ENCODE measurements at places on chromosomes 7 and 10.

GRCh38 chr10:78659598-78659967, 409.2 kb upstream of the ZMIZ1 start:
- DNase-seq = no peak

GRCh38 chr10:9254353-9254752, 1199.9 kb downstream of the GATA3 start:
- no peak for DNase-seq

DNA sequence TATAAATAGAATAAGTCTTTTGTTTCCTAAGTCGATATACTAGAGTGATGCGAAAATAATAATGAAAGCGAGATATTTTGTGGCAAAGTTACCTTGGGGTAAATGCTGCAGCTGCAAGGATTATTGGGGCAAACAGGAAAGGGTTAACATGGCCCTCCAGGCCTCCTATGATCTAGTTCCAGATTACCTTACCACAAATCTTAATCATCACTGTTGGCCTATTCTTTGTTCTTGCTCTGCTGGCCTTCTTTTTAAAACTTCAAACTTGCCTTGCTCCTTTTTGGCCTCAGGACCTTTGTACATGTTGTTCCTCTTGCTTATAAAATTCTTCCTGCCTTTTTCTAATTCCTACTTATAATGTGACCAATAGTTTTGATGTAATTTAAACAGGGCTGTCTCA, 81.5 kb downstream of the SEMA3C start:
- no peak for DNase-seq

DNA sequence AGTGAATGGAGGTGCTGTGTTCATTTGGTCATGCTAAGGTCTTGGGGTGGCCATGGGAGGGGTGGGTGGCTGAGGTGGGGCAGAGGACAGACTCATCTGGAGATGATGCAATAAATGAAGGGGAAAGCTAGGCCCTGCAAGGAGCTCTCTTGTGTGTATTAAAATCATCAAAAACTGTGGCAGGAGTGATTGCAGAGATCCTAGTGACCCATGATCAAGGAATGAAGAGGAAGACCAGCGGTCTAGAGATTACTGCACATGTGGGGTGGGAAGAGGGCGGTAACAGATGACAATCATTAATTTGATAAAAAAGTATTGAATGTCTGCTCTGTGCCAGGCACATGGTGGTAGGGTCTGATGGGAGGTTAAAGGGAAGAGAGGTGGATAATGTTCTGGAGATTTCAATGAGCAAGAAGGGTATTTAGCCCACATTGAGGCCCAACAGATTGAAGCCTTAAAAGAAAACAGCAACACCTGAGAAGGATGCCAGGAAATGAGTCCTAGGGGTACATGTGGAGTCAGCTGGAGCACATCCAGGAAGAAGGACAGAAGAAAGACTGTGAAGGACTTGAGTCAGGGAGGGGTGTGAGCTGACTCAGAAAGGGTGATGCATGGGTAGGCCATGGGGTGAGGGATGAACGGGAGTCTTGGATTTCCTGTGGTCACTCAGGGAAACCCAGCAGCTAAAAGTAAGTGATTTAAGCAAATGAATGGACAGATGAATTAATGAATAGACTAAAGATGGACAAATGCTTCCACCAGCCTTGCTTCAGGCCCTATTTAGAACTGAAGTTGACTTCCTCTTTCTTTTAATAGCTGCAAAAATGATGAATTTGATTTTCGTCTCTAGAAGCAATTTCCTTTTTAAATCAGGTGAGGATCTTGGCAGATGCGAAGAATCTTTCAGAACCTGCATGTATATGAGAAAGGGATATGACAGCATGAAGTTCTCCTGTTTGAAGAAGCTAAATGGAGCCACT, 83.1 kb upstream of the IGFBP3 start:
- DNase-seq = no peak

DNA sequence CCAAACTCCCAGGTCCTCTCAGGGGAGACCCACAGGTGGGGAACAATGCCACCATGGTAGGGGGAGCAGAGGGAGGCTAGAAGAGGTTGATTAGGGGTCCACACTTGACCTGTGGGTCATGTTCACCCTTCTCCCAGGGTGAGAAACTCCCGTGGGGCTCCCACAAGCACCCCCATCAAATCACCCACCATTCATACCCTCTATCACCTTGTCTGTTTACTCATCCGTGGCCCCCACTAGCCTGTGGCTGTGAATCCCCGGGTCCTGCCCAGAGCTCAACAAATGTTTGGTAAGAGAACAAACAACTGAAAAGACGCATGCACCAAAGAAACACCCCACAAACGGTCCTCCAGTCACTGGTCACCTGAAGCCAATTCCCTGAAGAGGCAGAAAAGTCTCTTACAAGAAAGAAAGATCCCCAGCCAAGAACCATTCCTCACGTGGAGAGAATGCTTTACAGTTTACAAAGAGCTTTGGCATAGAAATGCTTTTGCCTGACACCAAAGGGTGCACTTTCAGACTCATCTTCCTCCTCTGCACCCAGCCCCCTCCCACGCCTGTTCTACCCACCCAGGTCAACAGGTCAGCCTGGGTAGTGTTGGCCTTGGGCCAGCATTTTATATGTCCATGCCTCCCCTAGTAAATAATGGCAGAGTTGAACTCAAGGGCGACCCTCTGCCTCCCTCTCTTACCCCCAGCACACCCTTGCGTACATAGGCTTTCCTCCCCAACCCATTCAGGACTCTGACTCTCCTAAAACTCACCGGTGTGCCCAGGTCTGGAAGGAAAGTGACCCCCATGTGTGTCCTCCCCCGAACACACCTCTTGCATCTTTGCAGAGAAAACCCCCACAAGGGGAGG, 1.9 kb downstream of the ZCCHC24 start:
- DNase-seq = no peak

GRCh38 chr7:4738711-4739527, 36.5 kb upstream of the AP5Z1 start:
- peak; percentile 50 for DNase-seq

- no peak for DNase-seq
These were observed 59.7 kb downstream of the SORBS1 start for GRCh38 chr10:95501203-95502094.

DNA sequence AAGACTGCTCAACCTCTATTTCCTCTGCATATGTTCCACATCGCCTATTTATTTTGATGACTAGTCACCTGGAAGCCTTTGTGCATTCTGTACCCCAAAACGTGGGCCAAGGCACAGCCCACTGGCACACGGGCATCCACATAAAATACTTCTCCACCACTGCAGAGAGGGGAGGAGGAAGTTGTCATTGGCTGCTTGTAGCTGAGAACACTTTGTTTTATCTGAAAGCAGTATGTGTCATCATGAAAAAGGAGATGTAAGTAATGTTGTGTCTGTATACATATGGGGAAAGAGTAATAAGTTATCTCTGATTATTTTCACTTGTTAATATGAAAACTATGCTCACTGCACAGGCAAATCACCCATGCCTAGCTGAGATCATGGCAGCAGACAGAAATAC, 48.2 kb upstream of the AMPH start:
- no peak for DNase-seq

DNA sequence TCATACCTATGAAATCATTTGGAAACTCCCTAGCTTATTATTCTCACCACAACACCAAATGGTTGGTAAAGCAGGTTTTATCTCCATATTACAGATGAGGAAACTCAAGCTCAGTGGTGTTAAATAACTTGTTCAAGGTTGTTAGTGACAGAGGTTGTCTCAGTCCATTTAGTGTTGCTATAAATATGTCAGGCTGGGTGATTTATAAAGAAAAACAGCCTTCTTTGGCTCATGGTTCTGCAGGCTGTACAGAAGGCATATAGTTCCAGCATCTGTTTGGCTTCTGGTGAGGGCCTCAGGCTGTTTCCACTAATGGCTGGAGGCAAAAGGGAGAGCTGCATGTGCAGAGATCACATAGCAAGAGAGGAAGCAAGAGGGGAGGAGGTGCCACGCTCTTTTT, 96.6 kb downstream of the ZNF438 start:
- DNase-seq = no peak

GRCh38 chr7:63071920-63072319, 926.7 kb upstream of the ZNF722 start:
- DNase-seq = no peak

- no peak for DNase-seq
These were observed 1066.2 kb downstream of the LRMDA start for GRCh38 chr10:76497666-76498065.

DNA sequence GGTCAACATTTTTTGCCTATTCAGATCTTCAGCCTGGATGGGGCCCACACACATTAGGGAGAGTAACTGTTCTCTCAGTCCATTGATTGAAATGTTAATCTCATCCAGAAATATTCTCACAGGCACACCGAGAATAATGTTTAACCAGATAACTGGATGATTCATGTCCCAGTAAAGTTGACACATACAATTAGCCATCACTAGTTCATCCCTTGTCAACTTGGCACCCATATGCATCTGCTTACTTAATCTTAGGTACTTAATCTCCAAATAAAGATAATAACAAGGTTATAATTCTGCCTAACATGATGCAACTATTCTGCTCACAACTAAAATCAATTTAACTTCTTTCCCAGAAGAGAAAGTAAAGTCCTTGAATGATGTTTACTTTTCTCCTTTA, 502.6 kb downstream of the ADRA2A start:
- DNase-seq = no peak

DNA sequence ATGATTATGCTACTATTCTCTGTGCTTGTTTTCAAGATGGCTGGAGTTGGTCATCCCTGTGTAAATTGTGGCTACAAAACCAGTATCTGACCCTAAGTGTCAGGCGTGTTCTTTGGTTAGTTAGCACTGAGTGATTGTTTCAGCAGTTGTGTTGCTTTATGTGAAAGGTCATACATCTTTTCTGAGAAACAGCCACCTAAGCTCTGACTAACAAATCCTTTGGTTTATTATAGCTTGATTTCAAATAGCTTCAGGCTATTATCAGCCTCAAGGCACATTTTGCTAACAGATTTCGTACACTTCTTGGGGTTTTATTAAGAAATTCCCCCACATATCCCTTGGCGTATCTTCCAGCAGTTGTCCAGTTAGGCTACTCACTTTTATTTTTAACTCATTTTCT, 4.8 kb upstream of the ADRB1 start:
- no peak for DNase-seq

- DNase-seq = no peak
These were observed 5.2 kb downstream of the CSTF2T start for GRCh38 chr10:51694086-51694768.

DNA sequence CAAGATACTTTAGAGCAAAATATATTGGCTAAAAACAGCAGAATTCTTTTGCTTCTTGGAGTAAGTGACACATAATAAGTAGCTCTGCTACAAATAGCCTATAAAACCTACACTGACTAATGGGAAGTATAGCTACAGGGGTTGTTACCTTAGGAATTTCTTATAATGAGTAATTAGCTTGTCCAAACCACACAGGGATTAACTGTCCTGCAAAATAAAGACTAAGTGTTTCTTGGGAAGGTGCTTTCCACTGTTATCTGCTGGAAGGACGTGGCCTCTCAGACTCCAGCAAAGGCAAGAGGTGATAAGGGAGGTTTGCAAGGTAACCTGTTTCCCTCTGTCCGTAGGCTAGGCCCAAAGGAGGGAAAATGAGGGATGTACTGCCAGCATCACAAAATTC, 302.4 kb downstream of the DOCK4 start:
- DNase-seq = no peak

DNA sequence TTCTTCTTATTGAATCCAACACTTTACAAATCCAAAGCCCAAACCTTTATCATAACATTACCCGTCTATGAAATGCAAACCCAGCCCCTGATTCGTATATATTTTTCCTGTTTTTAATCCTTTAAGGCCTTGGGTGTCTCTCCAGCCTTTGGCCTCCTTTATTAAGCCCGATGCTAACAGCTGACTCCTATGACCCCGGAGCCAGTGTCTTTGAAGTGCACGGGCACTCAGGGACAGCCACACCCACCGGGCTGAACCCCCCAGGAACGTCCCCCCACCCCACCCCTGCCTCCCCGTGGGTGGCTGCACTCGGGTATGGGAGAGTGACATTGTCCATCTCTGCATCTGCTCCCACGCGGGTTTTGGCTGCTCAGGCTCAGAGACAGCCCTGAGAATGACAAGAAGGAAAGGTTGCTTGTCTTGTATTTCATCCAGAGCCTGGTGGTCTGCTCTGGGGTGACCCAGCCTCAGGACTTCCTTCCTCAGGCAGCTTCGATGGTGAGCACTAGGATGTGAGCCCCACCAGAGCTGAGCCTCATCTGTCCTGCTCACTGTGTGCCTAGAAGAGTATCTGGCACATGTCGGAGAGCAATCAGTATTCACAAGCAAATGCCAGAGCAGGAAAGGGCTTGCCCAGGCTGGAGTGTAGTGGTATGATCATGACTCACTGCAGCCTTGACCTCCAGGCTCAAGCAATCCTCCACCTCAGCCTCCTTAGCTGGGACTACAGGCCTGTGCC, 210.4 kb downstream of the SKIDA1 start:
- no peak for DNase-seq

DNA sequence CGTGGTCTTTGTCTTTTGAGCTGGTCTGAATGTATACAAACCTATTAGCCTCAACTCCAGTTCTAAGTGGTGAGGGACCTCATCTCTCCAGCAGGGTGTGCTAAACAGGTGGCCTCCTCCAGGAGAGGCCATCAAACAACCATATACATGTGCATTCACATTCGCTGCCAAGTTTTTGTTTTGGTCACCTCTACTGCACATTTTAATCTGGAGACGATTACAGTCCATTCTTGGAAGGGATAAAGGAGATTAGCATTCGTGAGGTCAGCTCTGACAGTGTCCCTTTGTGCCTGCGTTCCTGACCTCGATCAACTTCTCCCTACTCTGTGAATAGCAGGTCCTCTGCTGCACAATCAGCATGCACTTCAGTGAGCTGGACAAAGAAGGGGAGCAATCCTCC, 60.8 kb downstream of the RHOBTB1 start:
- DNase-seq = no peak

GRCh38 chr7:33799766-33800165, 105.6 kb upstream of the BMPER start:
- DNase-seq = no peak

DNA sequence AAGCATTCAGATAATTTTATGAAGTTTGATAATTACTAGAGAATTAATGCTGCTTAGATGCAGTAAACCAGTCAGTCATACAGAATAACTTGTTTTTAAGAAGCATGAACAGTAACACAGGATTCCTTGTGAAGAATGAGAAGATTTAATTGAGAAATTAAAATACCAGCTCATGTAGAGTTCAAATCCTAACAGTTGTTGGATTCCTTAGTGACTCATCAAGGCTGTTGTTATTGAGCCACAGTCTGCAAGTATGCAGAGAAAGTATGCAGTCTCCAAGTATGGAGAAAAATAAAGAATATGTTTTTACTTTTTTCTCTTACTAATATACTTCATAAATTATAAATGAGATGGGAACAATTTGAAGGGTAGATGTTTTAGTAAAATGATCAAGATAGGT, 30.2 kb upstream of the CYP26C1 start:
- DNase-seq = no peak

GRCh38 chr7:116561697-116562483, 37.1 kb downstream of the CAV1 start:
- no peak for DNase-seq

DNA sequence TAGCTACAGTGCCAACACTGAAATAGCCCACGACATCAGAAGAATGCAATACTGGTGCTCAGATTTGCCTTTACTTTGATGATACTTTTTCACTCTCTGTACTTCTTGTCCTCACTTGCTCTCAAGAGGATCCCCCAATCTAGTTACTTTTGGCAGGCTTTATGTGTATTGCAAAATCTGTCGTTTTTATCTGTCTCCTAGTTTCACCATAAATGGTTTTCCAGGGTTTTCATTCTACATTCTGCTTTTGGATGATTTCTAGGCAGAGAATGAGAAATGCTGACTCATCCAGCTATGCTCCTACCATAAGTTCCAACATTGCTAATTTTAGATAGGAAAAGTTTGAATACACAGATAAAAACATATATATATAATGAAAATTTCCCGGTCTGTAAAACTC, 659.5 kb upstream of the NRG3 start:
- no peak for DNase-seq

Data from NCI-H1092 treated with DMSO at 0.1 percent for 48 hours (cell line).